ENCODE measurements at places on chromosomes 5 and 9. TPM values are rescaled to one million over a fixed set of nuclear protein-coding genes. Genes with fewer than 3 reads are reported as not detected.

The CFAP90 gene
- total RNA-seq = not detected

The INSL6 gene
- not detected for total RNA-seq

The VCAN gene
- total RNA-seq = 735 TPM

The CRHBP gene
- 0.82 TPM for total RNA-seq

The MCTP1 gene
- 0.23 TPM for total RNA-seq

The GFPT2 gene
- 57.2 TPM for total RNA-seq

The FAM151B gene
- total RNA-seq = 8.2 TPM

The PIP5KL1 gene
- total RNA-seq = 0.94 TPM

The PCDHGA3 gene
- 0.23 TPM for total RNA-seq

The SLC6A7 gene
- total RNA-seq = not detected

The CDH6 gene
- total RNA-seq = 11.9 TPM

The LECT2 gene
- total RNA-seq = not detected

Measured in smooth muscle cell of the coronary artery (primary cell).